ENCODE measurements at places on chromosomes 13 and 19. TPM values are rescaled to one million over a fixed set of nuclear protein-coding genes. Genes with fewer than 3 reads are reported as not detected.

ZNF700 gene
- 5.9 TPM for total RNA-seq

LAIR1 gene
- total RNA-seq: 1.5 TPM

ETV2 gene
- 2.2 TPM for total RNA-seq

OR7A5 gene
- total RNA-seq: not detected

PLIN4 gene
- total RNA-seq: 0.96 TPM

SMAD9 gene
- 0.68 TPM for total RNA-seq

POU2F2 gene
- total RNA-seq: 1.00 TPM

APLP1 gene
- total RNA-seq: 0.84 TPM

PSG3 gene
- total RNA-seq: not detected

Measured in esophagus mucosa (tissue), 1 donor.